ENCODE measurements at places on chromosomes 7 and 10.

GRCh38 chr10:114626841-114627240 is 31.2 kb downstream of the ABLIM1 start:
- no peak for DNase-seq

GRCh38 chr10:32793033-32793432 is 165.0 kb downstream of the ITGB1 start:
- DNase-seq = no peak

DNA sequence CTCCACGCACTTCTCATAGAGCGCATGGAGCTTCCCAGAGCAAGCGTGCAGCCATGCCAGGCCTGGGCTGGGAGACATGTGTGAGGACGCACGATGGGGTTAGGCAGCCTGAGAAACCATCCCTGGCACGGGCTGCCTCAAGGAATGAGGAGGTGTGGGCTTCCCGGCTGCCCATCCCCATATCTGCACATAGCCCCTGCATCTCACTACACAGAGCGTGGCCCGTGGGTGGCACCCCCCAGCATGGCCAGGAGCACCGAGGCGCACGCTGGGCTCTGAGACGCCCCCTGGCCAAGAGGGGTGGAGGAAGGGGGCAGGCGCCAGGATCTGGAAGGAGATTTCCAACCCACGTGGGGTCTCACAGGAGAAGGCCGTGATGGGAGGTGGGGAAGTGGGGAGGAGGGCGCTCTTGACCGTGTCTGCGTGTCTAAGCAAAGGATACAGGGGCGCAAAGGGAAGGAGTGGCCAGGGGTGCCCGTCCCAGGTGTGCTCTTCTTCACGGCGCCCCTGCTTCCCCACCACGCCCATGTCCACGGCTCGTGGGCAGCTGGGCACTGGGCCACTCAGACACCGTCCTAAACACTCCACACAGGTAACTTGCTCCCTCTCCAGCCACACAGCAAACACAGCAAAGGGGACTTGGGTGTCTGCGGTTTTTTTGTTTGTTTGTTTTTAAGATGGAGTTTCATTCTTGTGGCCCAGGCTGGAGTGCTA is 340.5 kb downstream of the PTPRN2 start:
- no peak for DNase-seq

GRCh38 chr10:90413196-90413595 is 444.6 kb downstream of the HTR7 start:
- DNase-seq = no peak

DNA sequence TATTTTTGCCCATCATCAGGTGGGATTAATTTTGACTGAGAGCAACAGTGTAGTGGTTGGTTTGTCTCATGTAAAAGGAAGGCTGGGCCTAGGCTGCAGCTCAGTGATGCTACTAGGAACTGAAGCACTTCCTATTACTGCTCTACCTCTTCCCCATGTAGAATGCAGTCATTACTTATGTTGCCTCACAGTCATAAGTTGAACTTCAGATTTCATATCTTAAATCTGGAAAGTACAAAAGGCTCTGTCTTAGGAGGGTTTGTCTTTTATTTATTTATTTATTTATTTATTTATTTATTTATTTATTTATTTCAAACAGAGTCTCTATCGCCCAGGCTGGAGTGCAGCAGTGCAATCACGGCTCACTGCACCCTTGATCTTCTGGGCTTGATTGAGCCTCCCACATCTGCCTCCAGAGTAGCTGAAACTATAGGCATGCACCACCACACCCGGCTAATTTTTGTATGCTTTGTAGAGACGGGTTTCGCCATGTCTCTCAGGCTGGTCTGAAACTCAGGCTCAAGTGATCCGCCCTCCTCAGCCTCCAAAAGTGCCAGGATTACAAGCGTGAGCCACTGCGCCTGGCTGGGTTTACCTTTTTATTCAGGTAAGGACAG is 721.7 kb upstream of the GALNT17 start:
- DNase-seq = no peak

DNA sequence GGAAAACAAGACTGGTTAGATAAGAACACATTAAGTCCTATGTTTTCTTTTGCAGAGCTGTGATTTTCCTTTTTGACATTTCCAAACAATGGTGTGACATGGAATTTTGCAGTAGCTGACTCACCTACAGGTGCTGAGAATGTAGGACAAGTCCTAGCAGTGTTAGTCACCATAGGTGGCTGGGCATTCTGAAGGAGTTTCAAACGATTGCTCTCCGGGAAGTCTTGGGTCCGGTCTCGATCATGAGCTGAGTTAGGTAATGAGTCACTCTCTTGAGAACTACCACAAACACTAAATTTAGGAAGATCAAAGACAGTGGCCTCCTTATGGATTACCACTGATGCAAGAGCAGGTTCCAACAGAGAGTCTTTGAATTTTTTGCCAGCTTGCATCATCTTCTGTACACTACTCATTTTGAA is 3.6 kb downstream of the FIGNL1 start:
- no peak for DNase-seq

- DNase-seq = no peak
Observed at GRCh38 chr7:36048902-36049240, 104.2 kb upstream of the EEPD1 start.

- DNase-seq = no peak
Observed at GRCh38 chr7:156886020-156886795, 6.8 kb downstream of the LMBR1 start.

- DNase-seq = no peak
Observed at GRCh38 chr7:155291045-155291530, 6.6 kb upstream of the INSIG1 start.

DNA sequence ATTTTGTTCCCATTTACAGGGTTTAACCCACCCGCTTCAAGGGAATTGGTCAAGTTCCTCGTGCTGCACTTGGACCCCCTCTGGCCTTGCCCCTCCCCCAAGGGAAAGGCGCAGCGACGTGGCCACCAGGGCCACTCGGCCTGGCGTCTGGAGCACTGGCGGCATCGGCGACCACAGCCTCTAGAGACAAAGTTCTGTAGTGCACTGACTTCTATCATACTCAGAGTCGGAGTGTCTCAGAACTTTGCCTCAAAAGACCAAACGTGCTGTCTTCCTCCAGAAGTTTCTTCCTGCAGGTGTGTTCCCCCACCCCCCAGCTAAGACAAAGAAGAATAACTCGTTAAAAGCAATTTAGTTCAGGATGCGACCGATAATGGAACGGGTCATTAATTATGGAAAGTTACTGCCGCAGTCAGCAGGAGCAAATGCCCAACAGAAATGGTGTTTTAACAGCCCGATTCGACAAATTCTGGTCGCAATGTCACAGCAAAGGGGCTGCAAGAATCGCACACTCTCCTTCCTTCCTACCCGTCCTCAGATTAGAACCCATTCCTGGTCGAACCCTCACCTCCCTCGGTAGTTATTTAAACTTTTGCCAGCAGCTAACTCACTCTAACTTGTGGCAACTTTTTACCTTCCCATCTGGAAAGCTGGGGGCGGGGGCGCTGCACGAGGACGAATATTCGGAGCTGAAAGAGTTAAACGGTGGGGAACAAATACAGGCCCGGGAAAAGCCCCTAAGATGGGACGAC is 202.1 kb upstream of the NFE2L3 start:
- peak; percentile 17 for DNase-seq

- no peak for DNase-seq
Observed at GRCh38 chr10:30812018-30812851, 182.7 kb upstream of the LYZL2 start.

DNA sequence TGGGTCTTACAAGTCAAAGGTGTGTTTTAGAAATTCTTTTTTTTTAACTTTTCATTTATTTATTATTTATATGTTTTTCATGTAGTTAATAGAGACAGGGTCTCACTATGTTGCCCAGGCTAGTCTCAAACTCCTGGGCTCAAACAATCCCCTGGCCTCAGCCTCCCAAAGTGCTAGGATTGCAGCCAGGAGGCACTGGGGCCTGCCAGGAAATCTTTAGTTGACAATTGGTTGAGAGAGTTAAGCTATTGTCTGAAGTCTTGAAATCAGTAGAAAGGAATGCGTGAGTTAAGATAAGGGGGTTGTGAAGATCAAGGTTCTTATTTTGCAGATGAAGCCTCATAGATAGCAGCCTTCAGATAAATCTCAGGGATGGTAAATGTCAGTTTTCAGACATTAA is 245.4 kb upstream of the GALNT17 start:
- DNase-seq = no peak

GRCh38 chr7:13992596-13992964 is 3.1 kb upstream of the ETV1 start:
- DNase-seq = no peak

- DNase-seq = no peak
Observed at GRCh38 chr7:66871076-66871475, 49.9 kb upstream of the TMEM248 start.

DNA sequence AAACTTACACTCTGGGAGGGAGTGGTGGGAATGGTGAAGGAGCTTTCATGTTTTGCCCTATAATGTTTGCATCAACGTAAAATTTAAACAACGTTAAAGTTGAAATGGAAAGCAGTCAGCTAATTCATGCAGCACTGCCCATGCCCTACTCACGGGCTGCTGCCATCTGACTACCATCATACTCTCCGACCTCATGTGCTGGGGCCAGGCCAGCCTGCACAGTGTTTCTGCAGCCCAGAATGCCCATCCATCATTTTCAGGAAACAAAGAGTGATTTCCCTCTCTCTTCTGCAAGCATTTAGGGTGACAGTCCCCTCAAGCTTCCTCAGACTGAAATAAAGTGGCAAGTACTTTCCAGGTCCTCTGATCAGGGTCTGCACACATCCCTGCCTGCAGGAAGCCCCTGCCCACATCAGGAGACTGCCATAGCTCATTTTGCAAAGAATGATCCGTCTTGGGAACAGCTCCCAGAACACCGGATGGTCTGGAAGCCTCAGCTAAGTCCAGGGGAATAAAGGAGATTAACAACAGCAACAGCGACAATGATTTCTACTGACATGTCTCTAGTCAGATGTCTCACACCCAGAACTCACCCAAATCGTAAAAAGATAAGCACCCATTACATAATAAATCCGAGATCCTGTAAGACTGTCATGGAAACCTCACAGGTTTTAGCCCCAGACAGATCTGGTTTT is 40.3 kb downstream of the ARHGAP22 start:
- DNase-seq = no peak

GRCh38 chr10:31896968-31897384 is 31.7 kb downstream of the ARHGAP12 start:
- DNase-seq = no peak

- no peak for DNase-seq
Observed at GRCh38 chr7:156378806-156379205, 261.8 kb upstream of the RNF32 start.

GRCh38 chr10:69069090-69070042 is 18.5 kb upstream of the SRGN start:
- no peak for DNase-seq

- DNase-seq = no peak
Observed at GRCh38 chr7:4687956-4688355, 5.9 kb downstream of the FOXK1 start.

- DNase-seq = peak; percentile 78
Observed at GRCh38 chr10:69629897-69630650, at the start of gene FAM241B. FAM241B (plus strand) TSS chr10:69630247; CDS start chr10:69631744, 1,497 bp downstream.

- no peak for DNase-seq
Observed at GRCh38 chr10:131896403-131896802, 4.4 kb upstream of the PPP2R2D start.

GRCh38 chr10:52420656-52421055 is 106.6 kb downstream of the DKK1 start:
- DNase-seq = no peak

DNA sequence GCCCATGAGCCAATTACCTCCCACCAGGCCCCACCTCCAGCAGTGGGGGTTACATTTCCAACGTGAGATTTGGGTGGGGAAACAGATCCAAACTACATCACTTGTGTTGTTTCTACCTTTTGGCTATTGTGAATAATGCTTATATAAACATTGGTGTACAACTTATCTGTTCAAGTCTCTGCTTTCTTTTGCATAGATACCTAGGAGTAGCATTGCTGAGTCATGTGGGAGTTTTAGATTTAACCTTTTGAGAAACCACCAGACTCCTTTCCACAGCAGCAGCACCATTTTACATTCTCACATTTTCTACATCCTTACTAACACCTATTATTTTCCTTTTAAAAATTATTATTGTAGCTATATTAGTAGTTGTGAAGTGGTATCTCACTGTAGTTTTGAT is 14.4 kb upstream of the FRA10AC1 start:
- no peak for DNase-seq

- no peak for DNase-seq
Observed at GRCh38 chr7:22216832-22217475, 140.0 kb downstream of the RAPGEF5 start.

GRCh38 chr10:131946880-131947279 is 34.8 kb downstream of the BNIP3 start:
- no peak for DNase-seq

GRCh38 chr10:96656839-96657238 is 63.5 kb downstream of the PIK3AP1 start:
- DNase-seq = no peak

DNA sequence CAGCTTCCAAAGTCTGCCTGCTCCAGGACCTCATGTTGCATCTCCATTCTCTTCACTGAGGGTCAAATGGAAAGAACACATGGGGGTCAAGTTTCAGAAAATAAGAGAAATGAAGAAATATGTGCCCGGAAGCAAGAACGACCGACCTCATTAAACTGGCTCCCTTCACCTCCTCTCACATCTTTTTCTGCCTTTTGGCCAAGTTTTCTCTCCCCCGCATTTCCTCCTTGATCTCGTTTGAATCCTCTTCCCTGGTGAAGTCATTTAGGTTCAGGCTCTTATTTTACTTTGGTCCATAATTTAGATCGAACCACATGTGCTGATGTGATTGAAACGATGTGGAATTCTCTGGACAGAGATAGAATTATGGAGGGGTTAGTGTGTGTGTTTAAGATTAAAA is 44.2 kb downstream of the EGFR start:
- no peak for DNase-seq

DNA sequence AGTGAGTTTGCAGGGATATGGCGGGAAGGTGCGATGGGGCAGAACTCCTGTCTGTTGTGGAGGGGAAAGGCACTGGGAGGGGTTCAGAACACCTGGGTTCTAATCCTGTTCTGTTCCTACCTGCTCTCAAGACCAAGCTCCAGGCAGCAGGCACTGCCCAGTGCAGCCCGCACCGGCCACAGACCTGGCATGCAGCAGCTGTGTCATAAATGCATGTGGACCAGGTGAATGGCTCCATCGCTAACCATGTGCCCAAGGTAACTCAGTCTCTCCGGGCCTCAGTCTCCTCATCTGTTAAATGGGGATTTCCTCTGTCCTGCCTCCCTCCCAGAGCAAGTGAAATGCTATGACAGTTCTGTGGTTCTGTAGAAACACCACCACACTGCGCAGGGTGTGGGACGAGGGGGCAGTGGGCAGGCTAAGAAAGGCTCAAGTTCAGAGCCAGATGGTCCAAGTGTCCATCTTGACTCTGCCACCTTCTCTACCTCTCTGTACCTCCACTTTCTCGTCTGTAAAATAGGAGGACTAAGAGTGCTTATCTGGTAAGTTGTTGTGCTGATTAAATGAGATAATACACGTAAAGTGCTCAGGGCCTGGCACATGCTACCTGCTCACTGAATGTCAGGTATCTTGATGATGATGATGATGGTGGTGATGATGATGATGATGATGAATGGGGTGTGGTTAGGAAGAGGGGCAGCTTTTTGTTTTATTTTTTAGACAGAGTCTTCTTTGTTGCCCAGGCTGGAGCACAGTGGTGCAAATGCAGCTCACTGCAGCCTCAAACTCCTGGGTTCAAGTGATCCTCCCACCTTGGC is 22.9 kb downstream of the ATP6V1F start:
- no peak for DNase-seq
